ENCODE measurements at places on chromosomes 1 and 21. TPM values are rescaled to one million over a fixed set of nuclear protein-coding genes. Genes with fewer than 3 reads are reported as not detected.

DNA sequence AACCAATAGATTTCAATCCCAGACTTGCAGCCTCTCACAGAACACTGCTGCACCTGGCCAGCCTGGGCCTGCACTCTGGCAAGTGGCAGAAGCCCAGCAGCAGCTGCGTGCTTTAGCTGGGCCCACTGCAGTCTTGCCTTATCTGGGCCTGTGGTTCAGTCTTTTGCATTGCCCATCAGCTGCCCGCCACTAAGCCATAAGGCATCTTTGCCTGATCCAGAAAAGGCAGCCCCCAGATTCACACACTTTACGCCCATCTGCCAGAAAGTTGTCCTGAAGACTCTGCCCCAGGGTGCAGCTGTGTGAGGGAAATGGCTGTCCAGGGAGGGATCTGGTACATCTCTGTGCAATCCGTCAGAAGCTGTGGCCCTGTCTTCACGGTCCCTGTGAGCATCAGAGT, 217.0 kb downstream of the DNAH14 start:
- no peak overlapping the region for H3K27ac ChIP-seq
- no peaks in the 10 kb centered on the region for H3K27me3 ChIP-seq
- no peak overlapping the region for H3K4me3 ChIP-seq
- no peak for DNase-seq
- H3K36me3 ChIP-seq: no peaks in the 10 kb centered on the region

- no peak for DNase-seq
- H3K27ac ChIP-seq: no peak overlapping the region
- H3K36me3 ChIP-seq: no peaks in the 10 kb centered on the region
Observed at GRCh38 chr1:55245781-55246180, 30.6 kb upstream of the USP24 start.

The DRAXIN gene
- total RNA-seq: 0.05 TPM

DNA sequence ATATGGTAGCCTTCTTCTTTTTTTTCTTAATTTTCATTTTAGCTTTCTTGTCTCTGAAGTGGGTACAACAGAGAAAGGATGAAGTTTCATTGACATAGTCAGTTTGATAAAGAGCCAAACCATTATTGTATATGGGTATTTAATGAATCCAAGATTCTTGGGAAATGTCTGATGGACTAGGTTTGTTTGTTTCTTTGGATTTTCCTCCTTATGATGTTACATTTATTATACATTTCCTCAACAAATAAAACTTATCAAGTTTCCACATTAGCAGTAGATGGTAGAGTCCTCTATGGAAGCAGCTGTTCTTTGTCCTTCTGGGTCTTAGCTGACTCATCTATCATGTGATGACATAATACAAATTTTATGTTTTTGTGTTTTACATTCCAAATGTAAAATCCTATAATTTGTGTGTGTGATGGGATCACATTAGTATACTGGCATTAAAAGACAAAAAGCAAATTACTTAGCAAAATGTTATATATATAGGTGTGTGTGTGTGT, 6.0 kb downstream of the COL24A1 start:
- DNase-seq: no peak
- peaks cover 3% of the 10 kb centered on the region for H3K27me3 ChIP-seq
- no peaks in the 10 kb centered on the region for H3K4me1 ChIP-seq
- H3K27ac ChIP-seq: no peak overlapping the region
- H3K4me3 ChIP-seq: no peak overlapping the region
- no peaks in the 10 kb centered on the region for H3K36me3 ChIP-seq

DNA sequence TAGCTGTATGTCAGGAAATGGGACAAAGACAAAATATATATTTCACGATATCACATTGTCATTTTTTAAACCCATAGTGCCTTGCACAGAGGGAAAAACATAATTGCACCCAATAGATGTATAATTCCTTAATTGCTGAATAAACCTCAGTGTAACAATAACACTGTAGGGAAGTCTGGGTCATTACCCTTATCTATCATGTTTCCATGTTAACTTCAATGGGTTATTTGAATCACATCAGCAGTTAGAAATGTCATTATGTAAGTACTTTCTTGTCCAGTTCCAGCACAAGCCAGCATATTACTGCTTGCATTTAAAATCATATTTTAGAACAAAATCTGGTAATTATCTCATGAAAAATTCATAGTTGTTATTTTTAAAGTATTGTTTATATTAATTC, 222.7 kb downstream of the HMCN1 start:
- DNase-seq: no peak
- H3K27me3 ChIP-seq: no peaks in the 10 kb centered on the region
- no peak overlapping the region for H3K27ac ChIP-seq
- no peaks in the 10 kb centered on the region for H3K4me1 ChIP-seq

GRCh38 chr1:87108814-87109411, 194.5 kb downstream of the HS2ST1 start:
- no peak overlapping the region for H3K27ac ChIP-seq
- no peaks in the 10 kb centered on the region for H3K27me3 ChIP-seq
- H3K36me3 ChIP-seq: no peaks in the 10 kb centered on the region
- no peak overlapping the region for H3K4me3 ChIP-seq
- no peaks in the 10 kb centered on the region for H3K4me1 ChIP-seq
- DNase-seq: no peak

The DHRS3 gene
- total RNA-seq: 171 TPM

The LIN28A gene
- 0.17 TPM for total RNA-seq

- H3K4me1 ChIP-seq: no peaks in the 10 kb centered on the region
- no peak overlapping the region for H3K27ac ChIP-seq
- H3K36me3 ChIP-seq: no peaks in the 10 kb centered on the region
- DNase-seq: no peak
- no peak overlapping the region for H3K4me3 ChIP-seq
- no peaks in the 10 kb centered on the region for H3K27me3 ChIP-seq
Observed at GRCh38 chr1:167146903-167147539, 53.1 kb downstream of the STYXL2 start.

DNA sequence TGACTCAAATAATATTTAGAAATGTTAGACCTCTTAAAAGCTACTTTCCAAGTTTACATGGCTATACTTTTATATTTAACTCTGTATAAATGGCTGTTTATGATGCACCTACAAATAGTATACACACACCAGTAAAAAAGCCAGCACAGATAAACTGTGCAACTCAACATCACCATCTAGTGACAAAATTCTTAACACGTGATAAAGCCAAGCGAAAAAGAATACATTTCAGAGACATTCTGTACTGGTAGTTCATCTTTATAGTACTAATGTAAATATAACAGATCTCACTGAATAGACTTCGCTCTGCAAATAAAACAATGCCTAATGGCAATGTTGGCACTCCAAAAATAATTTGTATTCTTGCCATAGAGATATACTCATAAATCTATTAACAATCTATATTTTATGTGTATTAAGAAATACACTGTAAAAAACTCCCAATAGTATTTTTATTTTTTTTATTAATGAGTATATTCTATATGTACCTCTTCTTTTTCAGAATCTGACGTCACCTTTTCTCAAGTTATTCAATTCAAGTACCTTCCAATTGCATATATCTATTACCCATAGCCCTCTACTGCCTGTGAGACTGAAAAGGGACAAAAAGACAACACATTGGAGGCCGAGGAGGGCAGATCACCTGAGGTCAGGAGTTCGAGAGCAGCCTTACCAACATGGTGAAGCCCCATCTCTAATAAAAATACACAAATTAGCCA, 100.2 kb downstream of the DPYD start:
- no peaks in the 10 kb centered on the region for H3K27me3 ChIP-seq
- DNase-seq: peak; percentile 12
- no peak overlapping the region for H3K4me3 ChIP-seq
- no peak overlapping the region for H3K27ac ChIP-seq

DNA sequence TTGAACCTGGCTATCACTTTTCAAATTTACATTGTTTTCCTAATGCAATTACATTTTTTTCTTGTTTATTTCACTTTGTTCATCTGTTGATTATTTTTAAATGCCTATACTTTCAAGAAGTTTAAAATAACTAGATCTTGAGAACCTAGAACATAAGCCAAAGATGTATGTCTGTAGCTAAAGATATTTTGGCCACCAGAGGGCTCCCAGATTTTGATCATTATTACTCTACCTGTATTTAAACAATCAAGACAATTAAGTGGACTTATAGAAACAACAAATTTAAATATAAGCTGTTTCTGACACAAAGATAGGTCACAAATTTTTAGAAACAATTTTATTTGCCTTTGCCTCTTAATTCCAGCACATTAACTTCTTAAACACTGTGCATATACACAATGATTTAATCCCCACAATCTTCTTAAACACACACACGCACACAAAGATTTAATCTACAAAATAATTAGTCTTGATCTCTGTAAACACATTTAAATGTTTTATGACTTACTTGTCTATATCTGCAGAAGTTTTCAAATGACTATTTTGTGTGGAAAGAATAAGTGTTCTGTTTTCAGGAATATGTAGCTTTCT, 380.0 kb downstream of the DSCAM start:
- DNase-seq: peak; percentile 37
- H3K27ac ChIP-seq: no peak overlapping the region
- no peaks in the 10 kb centered on the region for H3K36me3 ChIP-seq
- no peaks in the 10 kb centered on the region for H3K27me3 ChIP-seq

The LCE2C gene
- 1.8 TPM for total RNA-seq

DNA sequence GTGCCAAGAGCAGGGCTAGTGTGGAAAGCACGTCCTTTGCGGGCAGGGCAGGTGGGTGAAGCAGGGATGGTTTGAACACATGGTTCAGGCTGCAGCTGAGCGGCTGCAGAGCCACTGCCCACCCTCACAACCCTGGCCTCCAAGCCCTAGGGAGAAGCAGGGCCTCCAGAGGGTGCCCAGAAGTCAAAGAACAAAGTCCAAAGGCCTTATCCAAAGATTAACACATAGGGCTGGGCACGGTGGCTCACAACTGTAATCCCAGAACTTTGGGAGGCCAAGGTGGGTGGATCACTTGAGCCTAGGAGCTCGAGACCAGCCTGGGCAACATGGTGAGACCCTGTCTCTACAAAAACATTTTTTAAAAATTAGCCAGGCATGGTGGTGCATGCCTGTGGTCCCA, 46.8 kb downstream of the CAPN8 start:
- no peaks in the 10 kb centered on the region for H3K36me3 ChIP-seq
- no peaks in the 10 kb centered on the region for H3K4me1 ChIP-seq
- no peak for DNase-seq
- no peaks in the 10 kb centered on the region for H3K27me3 ChIP-seq
- no peak overlapping the region for H3K4me3 ChIP-seq
- no peak overlapping the region for H3K27ac ChIP-seq

DNA sequence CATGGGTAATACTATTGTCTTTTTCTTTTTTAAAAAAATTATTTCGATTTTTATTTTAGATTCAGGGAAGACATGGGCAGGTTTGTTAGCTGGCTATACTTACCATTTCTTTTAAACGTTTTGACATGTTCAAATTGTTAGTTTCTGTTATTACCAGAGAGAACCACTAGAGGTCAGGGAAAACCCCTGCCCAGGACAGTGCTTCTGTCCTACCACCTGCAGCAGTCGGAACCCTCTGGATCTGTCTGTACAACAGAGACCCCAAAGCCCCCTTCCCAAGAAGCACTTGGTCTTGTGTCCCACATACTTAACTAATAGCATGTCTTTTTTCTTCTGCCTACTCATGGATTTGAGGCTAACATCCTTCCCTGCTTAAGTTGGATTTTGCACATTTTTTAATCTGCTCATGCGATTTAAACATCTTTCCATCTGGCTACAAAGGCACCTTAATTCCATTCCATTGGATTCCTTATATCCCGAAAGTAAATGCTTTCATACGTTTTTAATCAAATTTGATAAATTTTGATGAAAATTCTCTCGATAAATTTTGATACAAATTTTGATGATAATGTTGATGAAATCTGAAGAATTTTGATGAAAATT, 10.0 kb upstream of the C1orf115 start:
- no peaks in the 10 kb centered on the region for H3K36me3 ChIP-seq
- no peaks in the 10 kb centered on the region for H3K27me3 ChIP-seq
- DNase-seq: peak; percentile 34
- H3K4me3 ChIP-seq: no peak overlapping the region

GRCh38 chr1:42682739-42683531, 717 bp downstream of the YBX1 start:
- peaks cover 8% of the 10 kb centered on the region for H3K4me1 ChIP-seq
- peak overlapping the region; percentile 75 for H3K27ac ChIP-seq
- H3K27me3 ChIP-seq: no peaks in the 10 kb centered on the region
- no peaks in the 10 kb centered on the region for H3K36me3 ChIP-seq

DNA sequence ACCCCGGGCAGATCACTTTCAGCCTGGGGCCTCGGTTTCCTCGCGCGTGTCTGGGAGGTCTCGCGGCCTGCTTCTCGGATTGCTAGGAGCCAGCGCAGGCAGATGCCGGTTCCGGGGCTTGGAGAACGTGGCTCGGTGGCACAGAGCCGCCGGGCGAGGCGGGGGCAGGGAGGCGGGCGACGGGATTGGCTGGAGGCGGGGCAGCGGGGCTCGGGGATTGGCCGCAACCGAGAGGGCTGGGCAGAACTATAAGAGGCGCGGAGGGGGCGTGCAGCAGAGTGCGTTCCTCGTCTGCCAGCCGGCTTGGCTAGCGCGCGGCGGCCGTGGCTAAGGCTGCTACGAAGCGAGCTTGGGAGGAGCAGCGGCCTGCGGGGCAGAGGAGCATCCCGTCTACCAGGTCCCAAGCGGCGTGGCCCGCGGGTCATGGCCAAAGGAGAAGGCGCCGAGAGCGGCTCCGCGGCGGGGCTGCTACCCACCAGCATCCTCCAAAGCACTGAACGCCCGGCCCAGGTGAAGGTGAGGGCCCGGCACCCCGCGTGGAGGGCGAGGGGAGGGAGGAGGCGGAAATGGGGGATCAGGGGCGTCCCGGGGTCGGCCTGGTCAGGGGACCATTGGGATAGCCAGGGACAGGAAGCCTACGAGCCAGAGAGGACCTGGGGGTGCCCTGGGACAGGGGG, at the start of gene MFSD2A:
MFSD2A (plus strand) TSS at position 276 of the 677 bp plus-strand sequence; CDS start at position 424, 148 bp downstream.
- no peaks in the 10 kb centered on the region for H3K27me3 ChIP-seq
- no peak within 1 kb of the TSS for H3K27ac ChIP-seq
- peak within 1 kb of the TSS; percentile 40 for H3K4me3 ChIP-seq
- peak; percentile 89 for DNase-seq
- peaks cover 12% of the 10 kb centered on the region for H3K4me1 ChIP-seq
- no peaks in the 10 kb centered on the region for H3K36me3 ChIP-seq

The TOR3A gene
- 40.0 TPM for total RNA-seq

DNA sequence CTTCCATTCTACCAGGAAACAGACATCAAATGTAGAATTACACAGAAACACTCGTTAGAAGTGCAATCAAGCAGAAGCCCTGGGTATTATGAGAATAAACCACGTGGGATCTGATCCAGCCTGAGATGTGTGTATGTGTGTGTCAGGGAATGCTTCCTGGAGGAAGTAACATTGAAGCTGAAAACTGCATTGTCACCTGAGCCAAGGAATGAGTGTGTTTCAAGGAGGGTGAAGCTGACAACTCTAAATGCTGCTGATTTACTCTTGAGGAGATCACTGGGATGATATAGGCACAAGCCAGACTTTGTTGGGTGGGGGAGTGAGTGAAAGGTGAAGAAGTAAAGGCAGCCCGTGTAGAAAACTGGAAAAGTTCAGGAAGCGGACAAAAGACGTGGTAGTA, 27.6 kb downstream of the FAAH start:
- no peak overlapping the region for H3K27ac ChIP-seq
- H3K4me1 ChIP-seq: no peaks in the 10 kb centered on the region
- H3K36me3 ChIP-seq: no peaks in the 10 kb centered on the region

GRCh38 chr1:41241354-41241748, 755 bp downstream of the SCMH1 start:
- DNase-seq: peak; percentile 47
- peak overlapping the region; percentile 97 for H3K27ac ChIP-seq
- H3K27me3 ChIP-seq: no peaks in the 10 kb centered on the region
- peak overlapping the region; percentile 86 for H3K4me3 ChIP-seq
- H3K36me3 ChIP-seq: no peaks in the 10 kb centered on the region
- peaks cover 11% of the 10 kb centered on the region for H3K4me1 ChIP-seq

All from prostate gland (tissue), 2 donors.